Activated naive CD8-positive, alpha-beta T cell treated with anti-CD3 and anti-CD28 coated beads for 36 hours (primary cell): ENCODE measurements at places on chromosomes 1 and 21. TPM values are rescaled to one million over a fixed set of nuclear protein-coding genes. Genes with fewer than 3 reads are reported as not detected.
A peak's percentile ranks its signal among the peaks of the same experiment; 100 is the strongest.

DNA sequence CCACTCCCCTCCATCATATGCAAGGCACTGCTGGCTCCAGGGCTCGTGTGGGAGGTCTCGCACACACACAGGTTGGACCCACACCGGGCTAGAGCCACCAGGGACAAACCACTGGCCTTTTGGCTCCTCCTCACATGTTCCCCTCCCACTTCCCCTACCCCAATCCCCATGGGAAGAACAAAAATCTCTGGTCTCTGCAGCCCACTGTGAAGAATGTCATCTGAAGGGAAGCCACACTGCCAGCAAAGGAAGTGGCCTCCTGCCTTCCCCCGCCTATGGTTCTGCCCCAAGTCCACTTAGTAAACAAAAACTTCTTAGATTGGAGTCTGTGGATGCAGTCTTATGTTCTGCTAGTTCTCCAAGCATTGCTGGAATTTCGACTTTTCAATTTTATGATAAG lies 24.2 kb downstream of the OLFML3 start:
- DNase-seq, result no peak

Gene OR2L2
- total RNA-seq, result not detected

Gene KRTAP11-1
- total RNA-seq, result not detected

Gene SLC2A5
- total RNA-seq, result 0.08 TPM

DNA sequence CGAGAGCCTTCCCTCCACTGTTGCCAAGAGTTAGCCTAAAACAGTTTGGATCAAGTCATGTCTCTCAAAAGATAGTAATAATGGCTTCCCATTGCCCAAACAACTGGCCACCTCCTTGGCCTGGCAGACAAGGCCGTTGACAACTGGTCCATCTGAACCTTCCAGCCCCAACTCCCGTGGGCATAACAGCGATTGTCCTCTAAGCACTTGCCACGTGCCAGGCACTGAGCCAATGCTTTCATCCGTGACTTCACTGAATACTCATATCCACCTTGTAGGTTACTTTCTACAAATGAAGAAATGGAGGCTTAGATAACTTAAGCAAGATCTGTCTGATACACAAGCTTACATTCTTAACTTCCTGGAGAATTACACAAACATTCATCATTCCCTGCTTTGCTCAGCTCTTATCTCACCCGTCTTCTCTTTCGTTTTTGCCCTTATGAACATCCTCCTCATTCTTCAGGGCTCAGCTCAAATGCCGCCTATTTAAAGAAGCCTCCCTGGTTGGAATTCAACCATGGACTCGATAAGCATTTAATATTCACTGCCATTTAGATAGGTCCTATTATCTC lies 106.4 kb downstream of the KCND3 start:
- no peak for DNase-seq

Gene TNNT2
- total RNA-seq, result not detected

DNA sequence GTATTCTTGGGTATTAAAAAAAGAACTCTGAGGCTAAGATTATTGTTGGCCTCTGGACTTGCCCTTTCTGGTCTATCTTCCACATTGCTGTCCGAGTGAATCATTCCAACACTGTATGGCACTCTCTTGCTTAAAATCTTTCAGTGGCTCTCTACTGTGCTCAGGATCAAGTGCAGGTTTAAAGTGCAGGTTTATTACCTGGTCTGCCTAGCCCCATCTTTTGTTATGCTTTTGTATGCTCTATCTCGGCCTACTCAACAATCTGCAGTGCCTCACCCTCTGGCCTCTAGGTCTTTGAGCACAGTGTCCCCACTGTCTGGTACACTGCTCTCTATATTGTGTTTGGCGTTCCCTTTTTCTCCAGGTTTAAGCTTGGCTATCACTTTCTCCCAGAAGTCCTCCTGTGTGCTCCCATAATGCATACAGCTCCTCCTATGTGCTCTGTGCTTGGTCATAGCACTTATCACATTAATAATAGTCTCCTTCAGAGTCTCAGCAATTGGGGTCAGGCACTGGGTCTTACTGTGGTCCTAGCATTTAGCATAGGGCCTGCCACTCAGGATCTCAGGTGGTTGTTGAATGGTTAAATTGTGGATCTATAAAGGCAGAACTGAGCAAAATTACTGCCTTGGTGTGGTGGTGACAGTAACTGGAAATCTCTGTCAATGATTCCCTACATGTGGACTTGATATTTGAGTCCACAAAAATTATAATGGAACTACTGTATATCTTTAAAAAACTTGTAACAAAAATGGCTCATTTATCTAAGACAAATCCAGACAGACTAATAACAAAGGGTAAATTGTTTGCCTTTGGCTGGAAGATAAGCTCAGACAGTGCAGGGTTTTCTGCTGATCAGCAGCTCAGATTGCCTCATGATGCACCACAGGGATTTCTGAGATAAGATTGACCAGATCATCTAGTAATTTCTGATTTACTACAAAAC lies 10.6 kb upstream of the LDLRAD1 start:
- no peak for DNase-seq

- DNase-seq, result no peak
Observed at GRCh38 chr1:30687886-30688285, 35.5 kb downstream of the MATN1 start.

Gene GPR37L1
- not detected for total RNA-seq

DNA sequence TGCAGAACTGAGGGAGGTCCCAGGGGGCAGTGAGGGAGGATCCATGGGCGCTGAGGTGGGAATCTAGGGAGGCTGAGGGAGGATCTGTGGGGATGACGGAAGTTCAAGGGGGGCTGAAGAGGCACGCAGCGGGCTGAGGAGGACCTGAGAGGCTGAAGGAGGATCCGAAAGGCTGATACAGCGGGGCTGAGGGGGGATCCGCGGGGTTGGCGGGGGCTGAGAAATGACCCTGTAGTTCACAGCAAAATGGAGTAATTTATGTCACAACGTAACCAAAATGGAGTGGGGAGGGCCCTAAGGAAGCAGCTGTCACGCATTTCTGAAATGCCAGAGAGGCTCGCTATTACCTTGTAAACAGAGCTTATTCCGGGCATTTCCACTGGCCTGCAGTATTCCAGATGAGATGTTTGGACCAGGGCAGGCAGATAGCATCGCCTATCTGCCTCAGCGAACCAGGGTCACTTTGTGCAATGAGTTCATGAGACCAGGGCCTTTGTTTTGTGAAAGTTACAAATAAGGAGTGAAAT lies 926 bp upstream of the MRPL55 start:
- no peak for DNase-seq

DNA sequence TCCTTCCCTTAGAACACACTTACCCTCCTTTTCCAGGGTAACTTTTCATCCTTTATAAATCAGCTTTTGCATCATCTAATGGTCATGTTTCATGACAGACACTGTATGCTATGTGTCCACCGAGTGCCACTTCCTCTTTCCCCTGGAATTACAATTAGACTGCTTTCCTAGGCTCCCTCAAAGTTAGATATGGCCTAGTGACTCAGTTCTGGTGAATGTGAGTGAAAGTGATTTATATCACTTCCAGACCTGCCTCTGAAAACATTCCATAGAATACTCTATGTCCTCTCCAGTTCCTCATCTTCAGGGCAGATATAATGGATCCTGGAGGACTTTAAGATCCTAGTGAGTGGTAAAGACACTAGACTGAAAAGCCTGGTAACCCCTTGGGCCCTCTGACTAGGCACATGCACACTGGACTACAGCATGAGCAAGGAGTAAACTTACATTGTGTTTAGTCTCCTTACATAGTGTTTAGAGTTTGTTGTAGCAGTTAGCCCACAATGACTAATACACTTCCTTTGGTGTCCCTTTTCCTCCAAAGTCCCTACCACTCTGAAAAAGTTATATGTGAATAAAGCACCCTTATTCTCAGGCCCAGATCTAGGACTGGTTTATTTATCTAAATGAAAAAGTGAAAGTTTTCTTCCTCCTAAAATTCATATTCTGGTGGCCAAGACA lies 59.3 kb downstream of the GPR88 start:
- DNase-seq, result no peak

DNA sequence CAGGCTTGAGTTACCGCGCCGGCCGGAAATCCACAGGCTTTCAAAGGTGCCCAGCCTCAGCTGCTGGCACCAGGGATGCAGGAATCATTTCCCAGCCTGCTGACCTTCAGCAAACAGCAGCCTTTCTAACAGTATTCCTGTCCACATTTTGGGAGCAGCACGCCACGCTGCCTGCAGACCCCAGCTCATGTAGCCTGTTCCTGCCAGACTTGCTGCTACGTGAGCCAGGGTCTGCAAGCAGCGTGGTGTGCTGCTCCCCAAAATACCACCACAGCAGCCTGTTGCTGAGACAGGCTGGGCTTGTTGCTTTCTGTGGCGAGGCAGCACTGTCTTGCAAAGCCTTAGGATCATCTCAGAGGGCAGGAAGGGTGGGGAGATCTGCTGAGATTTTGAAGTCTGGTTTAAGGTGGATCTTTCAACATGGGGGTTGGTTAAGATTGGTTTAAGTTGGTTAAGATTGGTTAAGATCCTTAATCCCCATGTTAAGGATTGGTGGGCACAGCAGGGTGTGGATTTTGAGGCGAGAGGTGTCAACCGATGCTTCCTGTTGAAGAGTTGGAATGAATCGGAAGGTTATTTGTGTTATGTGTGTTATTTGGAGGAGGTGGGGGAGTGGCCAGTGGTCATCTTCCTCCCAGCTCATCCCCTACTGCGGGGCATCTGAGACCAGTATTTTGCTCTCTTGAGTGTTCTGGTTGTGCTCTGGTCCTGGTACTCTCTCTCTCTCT lies 12.9 kb downstream of the FAAH start:
- no peak for DNase-seq

GRCh38 chr21:41763996-41764395 lies 2.9 kb downstream of the RIPK4 start:
- DNase-seq, result no peak

DNA sequence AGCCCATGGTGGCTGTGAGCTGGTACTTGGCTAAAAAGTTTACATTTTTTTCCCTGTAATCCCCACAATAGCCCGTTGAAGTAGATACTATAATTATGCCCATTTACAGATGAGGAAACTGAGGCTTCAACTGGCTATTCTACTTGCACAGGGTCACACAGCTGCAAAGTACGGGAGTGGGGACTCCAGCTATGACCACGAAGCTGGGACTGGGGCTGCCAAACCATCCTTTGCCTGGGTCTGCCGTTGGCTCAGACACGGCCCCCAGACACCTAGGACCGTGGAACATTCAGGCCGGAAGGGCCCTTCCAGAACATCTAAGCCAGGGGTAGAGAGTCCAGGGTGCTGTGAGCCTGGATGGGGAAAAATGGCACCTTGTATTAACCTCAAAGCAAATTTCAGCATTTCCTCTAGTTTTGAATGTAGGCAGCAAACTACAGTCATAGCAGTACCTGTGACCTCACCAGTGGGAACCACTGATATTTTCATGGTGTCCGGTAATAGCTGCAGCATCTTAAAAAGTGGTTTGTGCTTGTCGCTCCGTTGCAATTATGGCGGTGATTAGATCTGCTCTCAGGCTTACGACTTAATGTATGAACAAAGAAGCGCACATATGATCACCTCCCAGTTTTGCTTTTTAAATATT lies 4.3 kb downstream of the TP73 start:
- no peak for DNase-seq

Gene NCF2
- 4.0 TPM for total RNA-seq

DNA sequence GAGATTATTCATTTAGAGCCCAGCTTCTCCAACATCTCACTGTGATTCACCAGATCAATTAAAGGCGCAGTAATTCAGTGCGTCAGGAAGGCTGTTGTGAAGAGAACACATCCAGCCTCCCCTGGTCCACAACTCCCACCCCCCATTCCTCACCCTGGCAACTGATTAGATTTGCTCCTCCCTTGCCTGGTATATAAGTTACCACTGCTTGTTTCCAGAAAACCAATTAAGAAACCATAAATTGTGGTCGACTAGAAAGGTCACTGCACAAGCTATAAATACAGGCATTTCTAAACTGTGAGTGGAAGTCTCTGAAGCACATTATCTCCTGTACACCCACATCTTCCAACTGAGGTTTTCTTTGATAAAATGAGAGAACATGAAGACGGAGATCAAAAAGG lies 41.9 kb downstream of the FAM163A start:
- DNase-seq, result no peak

DNA sequence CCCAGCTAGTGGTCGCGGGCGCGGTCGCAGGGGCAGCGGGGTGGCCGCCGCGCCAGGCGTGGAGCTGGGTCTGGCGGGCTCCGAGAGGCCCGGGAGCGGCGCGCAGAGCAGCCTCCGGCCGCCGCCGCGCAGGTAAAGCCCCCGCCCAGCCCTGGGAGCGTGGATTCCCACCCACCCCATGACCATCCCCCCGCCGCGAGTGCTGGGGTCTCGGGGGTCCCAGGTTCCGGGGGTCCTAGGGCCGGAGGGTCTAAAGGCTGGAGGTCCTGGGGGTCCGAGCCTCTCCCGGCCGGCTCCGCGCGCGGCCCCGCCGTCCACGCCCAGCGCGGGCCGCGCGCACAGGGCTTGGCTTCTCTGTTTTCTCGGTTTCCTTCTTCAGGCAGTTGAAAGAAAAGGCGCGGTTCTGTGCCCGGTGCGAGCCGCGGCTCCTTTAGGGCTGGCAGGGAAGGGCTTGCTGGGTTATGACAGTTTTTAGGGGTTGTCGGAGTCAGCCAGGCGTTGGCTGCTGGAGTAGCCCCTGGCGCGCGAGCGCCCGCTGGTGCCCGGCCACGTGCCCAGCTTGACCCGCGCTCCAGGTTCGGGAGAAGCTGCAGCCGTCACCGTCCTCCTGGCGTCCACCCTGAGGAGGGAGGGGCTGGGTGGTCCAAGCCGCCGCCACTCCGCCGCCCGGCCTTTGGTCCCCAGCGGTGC lies 359 bp downstream of the LRRC3 start:
- peak; percentile 51 for DNase-seq

Gene CELA2B
- total RNA-seq, result not detected

DNA sequence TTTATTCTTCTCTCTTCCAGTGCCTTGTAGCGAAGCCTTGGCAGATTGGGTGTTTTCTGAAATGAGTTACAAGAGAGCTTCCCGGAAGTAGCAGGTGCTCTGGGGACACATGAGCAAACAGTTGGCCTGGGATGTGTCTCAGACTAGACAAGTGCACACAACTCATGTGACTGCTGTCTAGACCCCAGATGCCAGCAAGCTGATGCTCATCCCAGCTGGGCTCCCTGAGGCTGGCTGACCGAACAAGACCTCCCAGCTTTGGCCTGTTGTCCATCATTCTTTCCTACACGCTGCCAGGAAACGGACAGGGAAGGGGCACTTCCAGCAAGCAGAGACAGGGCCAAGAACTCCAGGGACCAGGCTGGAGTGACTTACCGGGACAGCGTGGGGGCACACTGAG lies 18.7 kb upstream of the CSF1 start:
- no peak for DNase-seq

GRCh38 chr1:169670836-169671235 lies 40.6 kb downstream of the SELL start:
- no peak for DNase-seq

- peak; percentile 41 for DNase-seq
Observed at GRCh38 chr1:202161151-202162046, 997 bp upstream of the PTPN7 start.

DNA sequence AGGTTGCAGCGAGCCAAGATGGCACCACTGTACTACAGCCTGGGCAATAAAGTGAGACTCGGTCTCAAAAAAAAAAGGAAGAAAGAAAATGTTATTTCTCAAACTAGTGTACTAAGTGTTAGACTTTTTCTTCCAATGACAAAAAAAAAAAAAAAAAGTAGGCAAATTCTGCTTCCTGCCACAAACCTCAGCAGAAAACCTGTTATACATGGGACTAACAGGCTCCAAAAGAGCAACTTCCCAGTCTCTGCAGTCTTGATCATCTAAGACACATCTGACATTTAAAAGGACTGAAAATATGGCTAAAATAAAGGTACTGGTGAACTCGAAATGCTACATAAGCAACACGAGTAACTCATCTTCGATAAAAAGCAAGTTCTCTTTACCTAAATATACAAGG lies 59.6 kb downstream of the HSF2BP start:
- no peak for DNase-seq
